ENCODE measurements at places on chromosomes 5 and 9.

- no peak for DNase-seq
Observed at GRCh38 chr5:173733831-173734501, 117.5 kb upstream of the BOD1 start.

- DNase-seq: no peak
Observed at GRCh38 chr5:132232465-132232864, 4.8 kb upstream of the P4HA2 start.

GRCh38 chr5:107393851-107394250, 276.9 kb downstream of the EFNA5 start:
- no peak for DNase-seq

- no peak for DNase-seq
Observed at GRCh38 chr5:32043105-32043504, 131.0 kb downstream of the GOLPH3 start.

GRCh38 chr5:179614745-179615144, 8.7 kb downstream of the HNRNPH1 start:
- no peak for DNase-seq

DNA sequence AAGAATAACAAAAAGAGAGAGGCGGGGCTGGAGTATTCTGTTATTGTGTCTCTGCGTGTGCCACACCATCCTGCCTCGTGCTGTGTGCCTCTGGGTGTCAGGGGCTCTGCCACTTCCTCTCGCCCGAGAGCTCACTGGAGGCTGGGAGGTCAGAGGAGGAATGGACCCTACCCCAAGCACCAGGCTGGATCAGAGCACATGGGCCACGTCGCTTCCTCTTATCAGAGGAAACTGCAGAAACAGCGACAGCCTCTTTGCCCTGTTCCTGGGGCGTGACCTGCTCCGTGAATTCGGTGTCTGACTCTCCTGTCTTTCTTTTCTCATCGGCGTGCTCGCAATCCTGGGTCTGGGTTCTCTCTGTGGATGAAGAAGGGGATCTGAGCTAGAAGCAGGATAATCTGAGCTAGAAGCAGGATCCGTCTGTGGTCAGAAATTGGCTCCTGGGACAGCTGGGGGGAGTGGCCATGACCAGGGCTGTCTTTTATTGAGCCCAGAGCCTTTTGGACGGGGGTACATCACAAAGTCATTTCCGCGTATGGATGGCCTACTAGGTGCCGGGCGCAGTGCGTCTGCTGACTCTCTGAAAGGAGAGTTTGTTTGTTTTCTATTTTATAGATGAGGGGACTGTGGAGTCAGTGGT, 150.3 kb upstream of the COL5A1 start:
- no peak for DNase-seq

GRCh38 chr9:97599314-97599846, 33.8 kb downstream of the TSTD2 start:
- no peak for DNase-seq

All from stimulated activated CD8-positive, alpha-beta memory T cell treated with anti-CD3 and anti-CD28 coated beads, Interleukin-12 subunit alpha, Interleukin-12 subunit beta, amount 100 ng/mL, for 4 hours (primary cell).